CD4-positive, alpha-beta T cell treated with Interleukin-4 for 4 hours (primary cell): ENCODE measurements at places on chromosomes 7 and 10.

GRCh38 chr10:49594594-49594993 lies 15.5 kb upstream of the SLC18A3 start:
- peak; percentile 38 for DNase-seq

DNA sequence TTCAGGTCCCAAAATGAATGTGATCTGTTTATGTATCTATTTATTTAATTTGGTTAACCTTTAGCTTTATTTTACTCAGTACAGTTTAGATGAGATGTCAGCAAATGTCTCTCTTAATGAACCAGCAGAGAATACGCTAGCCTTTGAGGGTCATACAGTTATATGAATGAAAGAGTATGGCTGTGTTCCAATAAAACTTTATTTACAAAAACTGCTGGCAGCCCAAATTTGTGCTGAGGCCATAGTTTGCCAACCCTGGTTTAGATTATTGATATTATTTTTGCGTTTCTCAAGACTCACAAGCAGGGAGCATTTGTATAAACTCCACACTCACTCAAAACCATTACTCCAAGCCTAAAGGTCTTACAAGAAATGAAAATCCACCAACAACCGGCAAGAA lies 323.4 kb upstream of the NRP1 start:
- no peak for DNase-seq

GRCh38 chr10:96833220-96834001 lies 1.3 kb downstream of the LCOR start:
- DNase-seq: no peak

DNA sequence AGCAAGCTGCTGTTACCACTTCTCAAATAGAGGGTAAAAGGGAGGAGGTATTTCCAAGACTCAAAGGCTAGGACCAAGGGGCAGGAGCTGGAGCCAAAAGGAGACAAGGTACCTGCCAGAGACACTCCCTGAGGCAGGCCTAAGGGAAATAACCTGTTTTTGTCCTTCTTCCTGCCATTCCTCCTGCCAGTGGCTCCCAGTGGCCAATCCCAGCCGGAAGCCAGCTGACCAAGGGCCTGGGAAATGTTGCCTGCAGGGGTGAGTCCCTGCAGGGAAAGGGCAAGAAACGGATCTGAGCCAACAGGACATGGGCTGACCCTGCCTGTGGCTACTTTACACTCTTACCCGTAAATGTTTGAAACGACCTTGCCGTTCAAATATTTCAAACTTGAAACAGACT lies 3.5 kb downstream of the CYTH3 start:
- no peak for DNase-seq

- DNase-seq: no peak
Measured at GRCh38 chr7:30984359-30985107, 20.8 kb downstream of the GHRHR start.
